ENCODE measurements at places on chromosomes 16 and 17. TPM values are rescaled to one million over a fixed set of nuclear protein-coding genes. Genes with fewer than 3 reads are reported as not detected.

DNA sequence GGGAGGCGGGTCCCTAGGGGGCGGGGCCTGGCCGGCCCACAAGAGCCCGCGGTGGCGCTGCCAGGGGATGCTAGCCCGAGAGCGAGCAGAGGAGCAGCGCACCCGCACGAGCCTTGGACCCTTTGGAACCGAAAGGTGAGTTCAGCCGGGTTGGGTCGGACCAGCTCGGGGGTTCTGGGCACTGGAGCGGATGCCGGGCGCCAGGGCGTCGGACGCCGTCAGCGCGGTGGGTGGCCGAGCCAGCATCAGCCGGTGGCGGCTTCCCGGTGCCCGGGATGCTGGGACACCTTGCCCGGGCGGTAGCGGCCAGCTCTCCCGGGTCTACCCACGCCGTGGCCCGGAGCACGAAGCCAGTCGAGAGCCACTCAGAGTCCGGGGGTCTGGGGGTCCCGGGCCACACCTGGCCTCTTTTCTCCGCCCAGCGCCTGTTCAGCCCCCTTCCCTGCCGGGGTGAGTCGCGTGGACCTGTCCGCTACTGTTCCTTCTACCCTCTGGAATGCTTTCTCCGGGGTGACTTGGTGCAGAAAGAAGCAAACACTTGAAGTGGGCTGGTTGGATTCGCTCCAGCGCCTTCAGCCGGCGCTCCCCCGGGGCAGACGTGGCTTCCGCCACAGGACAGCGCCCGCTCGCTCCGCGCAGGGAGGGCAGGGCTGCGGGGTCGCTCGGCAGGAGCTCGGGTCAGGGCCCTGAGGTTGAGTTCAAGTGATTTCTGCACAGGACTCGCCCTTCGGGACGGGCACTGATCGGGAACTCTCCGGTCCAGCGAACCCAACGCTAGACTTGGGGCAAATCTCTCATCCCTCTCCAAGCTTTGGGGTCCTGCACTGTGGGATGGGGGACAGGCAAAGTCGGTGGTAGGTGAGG, at the start of gene SCNN1G:
Gene SCNN1G, plus strand, starts transcription at position 67 of the 864 bp plus-strand sequence. CDS start 3,527 bp downstream, outside the sequence.
- H3K27ac ChIP-seq, result no peak within 1 kb of the TSS
- no peaks in the 10 kb centered on the region for H3K36me3 ChIP-seq
- peaks cover 60% of the 10 kb centered on the region for H3K27me3 ChIP-seq
- no peak for DNase-seq

GRCh38 chr16:29154676-29155121, 169.8 kb downstream of the LAT start:
- DNase-seq, result no peak
- peaks cover 3% of the 10 kb centered on the region for H3K36me3 ChIP-seq
- peak overlapping the region; percentile 82 for H3K27ac ChIP-seq
- no peaks in the 10 kb centered on the region for H3K27me3 ChIP-seq

DNA sequence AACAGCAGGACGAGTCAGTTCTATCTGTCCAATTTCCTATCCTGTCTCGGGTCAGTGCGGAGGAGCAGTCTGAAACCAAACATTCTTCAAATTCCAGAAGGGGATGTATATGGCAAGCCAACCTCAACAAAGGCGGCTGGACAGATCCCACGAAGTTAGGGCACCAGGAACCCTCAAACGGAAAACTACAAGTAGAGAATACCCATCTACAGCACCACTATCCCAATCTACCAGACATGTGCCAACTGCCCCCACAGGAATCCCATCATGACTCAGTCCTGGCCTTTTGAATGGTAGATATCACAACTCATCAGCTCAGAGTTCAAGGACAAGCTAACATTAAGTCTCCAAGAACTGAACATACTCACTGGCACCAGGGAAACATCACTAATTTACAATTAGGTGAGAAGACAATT, 2.3 kb downstream of the NAT9 start:
- no peaks in the 10 kb centered on the region for H3K27me3 ChIP-seq
- peak overlapping the region; percentile 23 for H3K4me3 ChIP-seq
- H3K4me1 ChIP-seq, result peaks cover 40% of the 10 kb centered on the region
- no peak for DNase-seq
- peaks cover 9% of the 10 kb centered on the region for H3K36me3 ChIP-seq
- H3K27ac ChIP-seq, result no peak overlapping the region

DNA sequence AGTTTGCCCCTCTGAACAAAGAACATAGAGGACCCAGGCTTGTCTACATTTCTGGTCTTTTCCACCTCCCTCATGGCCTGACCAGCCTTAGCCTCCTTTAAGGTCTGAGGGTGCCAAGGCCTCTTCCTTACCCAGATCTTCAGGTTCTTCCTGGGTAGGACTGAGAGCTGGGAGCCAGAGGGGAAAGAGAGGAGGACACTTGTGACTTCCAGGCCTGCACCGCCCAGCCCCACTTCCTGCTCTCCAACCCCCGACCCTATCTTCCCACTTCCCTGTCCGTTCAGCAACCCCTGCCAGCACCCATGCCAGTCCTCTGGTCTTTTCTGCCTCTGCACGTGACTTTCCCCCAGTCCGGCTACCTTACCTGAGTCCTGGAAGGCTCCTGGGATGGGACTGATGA, 534 bp downstream of the PRSS36 start:
- H3K4me3 ChIP-seq, result no peak overlapping the region
- no peak overlapping the region for H3K27ac ChIP-seq
- no peak for DNase-seq
- H3K4me1 ChIP-seq, result no peaks in the 10 kb centered on the region

Gene CCDC182
- not detected for total RNA-seq

Gene SARM1
- 25.6 TPM for total RNA-seq

- H3K4me1 ChIP-seq, result no peaks in the 10 kb centered on the region
- H3K4me3 ChIP-seq, result no peak overlapping the region
- H3K27me3 ChIP-seq, result peaks cover 8% of the 10 kb centered on the region
These were observed 18.4 kb downstream of the EFCAB5 start for GRCh38 chr17:29959658-29960337.

GRCh38 chr16:68005786-68006286, 6.6 kb upstream of the DPEP2 start:
- no peaks in the 10 kb centered on the region for H3K27me3 ChIP-seq
- H3K4me1 ChIP-seq, result peaks cover 12% of the 10 kb centered on the region
- no peak for DNase-seq

DNA sequence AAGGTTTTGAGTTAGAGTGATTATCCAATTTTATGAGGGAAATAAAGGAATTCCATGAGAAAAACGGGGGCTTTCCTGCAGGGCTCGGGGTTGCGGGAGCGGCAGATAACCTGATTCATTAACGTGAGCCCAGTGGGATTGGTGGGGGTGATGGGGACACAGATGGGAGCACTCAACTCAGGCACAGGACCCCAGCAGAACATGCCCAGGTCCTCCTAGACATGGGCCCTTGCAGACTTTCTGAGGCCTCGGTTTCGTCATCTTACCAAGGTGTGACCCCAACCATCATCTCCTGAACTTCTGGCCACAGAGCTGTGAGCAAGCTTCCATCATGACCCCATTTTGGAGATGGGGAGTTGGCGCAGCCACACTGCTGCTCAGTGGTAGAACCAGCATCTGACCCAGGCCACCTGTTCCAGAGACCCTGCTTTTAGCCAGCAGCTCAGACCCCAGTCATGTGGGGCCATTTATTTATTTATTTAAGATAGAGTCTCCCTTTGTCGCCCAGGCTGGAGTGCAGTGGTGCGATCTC, 22.3 kb downstream of the CARHSP1 start:
- no peak overlapping the region for H3K27ac ChIP-seq
- H3K4me3 ChIP-seq, result no peak overlapping the region
- peaks cover 11% of the 10 kb centered on the region for H3K36me3 ChIP-seq
- peaks cover 9% of the 10 kb centered on the region for H3K4me1 ChIP-seq
- no peak for DNase-seq
- no peaks in the 10 kb centered on the region for H3K27me3 ChIP-seq

- peaks cover 2% of the 10 kb centered on the region for H3K36me3 ChIP-seq
- no peak for DNase-seq
- no peak overlapping the region for H3K27ac ChIP-seq
- no peak overlapping the region for H3K4me3 ChIP-seq
These were observed 3.7 kb downstream of the CDH1 start for GRCh38 chr16:68740628-68741346.

Gene FCSK
- total RNA-seq, result 24.3 TPM

Gene MFAP4
- not detected for total RNA-seq

DNA sequence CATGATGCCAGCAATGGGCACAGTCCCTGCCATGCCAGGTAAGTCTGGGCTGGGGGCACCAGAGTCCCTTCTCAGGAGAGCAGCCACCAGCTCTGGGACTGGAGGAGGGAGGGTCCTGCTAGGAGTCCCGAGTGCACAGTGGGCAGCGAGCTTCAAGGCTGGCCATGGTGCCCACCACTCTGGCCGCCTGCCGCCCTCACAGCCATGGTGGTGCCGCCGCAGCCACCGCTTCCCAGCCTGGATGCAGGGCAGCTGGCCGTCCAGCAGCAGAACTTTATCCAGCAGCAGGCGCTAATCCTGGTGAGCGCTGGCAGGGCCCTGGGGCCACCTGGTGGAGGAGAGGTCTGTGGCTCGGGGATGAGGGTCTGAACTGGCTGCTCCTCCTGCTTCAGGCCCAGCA, 17.9 kb upstream of the SMIM5 start:
- H3K4me3 ChIP-seq, result no peak overlapping the region
- H3K36me3 ChIP-seq, result no peaks in the 10 kb centered on the region
- H3K27me3 ChIP-seq, result no peaks in the 10 kb centered on the region
- no peaks in the 10 kb centered on the region for H3K4me1 ChIP-seq
- H3K27ac ChIP-seq, result no peak overlapping the region

Gene CNGB1
- total RNA-seq, result not detected

GRCh38 chr16:73339821-73340220, 291.9 kb upstream of the ZFHX3 start:
- H3K27me3 ChIP-seq, result no peaks in the 10 kb centered on the region
- no peak for DNase-seq
- H3K36me3 ChIP-seq, result no peaks in the 10 kb centered on the region
- no peak overlapping the region for H3K4me3 ChIP-seq

DNA sequence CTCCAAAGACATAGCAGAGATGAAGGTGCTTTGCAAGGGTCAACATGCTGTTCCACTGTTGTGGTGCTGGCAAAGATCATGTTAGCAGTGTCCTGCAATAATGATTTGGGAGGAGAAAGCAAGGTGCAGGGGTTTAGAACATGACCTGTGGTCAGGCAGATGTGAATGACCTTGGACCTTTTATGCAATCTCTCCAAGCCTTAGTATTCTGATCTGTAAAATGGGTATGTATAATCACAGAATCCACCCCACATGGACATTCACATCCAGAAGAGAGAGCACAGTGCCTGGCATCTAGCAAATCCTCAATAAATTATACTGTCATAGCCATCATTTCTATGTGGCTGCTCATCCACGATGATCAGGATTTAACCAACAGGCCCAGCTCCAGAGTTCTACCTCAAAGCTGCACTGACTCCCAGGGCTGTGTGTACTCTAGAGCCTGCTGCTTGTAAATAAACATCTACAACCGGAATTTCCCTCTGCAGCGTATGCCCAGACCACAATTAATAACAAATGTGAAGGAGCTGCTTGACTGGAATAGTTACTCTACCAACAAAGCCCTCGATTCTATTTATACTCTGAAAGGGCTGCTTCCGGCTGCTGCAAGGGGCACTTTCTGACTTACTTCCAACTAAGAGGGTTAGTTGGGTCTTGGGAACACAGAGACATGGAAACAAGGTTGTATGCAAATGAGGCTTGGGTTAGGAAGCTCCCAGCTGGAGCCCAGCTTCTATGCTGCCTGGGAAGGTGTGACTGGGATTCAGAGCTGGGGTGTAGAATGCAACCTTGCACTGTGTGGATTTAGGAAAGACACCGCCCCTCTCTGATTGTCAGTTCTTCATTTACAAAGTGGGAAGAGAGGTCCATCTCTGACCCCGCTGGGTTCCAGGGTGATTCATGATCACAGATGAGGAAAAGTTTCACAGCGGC, 265.2 kb downstream of the XYLT1 start:
- no peak for DNase-seq
- H3K27me3 ChIP-seq, result no peaks in the 10 kb centered on the region
- no peak overlapping the region for H3K4me3 ChIP-seq
- H3K36me3 ChIP-seq, result peaks cover 18% of the 10 kb centered on the region
- peaks cover 1% of the 10 kb centered on the region for H3K4me1 ChIP-seq
- no peak overlapping the region for H3K27ac ChIP-seq

Gene KLHL10
- not detected for total RNA-seq

DNA sequence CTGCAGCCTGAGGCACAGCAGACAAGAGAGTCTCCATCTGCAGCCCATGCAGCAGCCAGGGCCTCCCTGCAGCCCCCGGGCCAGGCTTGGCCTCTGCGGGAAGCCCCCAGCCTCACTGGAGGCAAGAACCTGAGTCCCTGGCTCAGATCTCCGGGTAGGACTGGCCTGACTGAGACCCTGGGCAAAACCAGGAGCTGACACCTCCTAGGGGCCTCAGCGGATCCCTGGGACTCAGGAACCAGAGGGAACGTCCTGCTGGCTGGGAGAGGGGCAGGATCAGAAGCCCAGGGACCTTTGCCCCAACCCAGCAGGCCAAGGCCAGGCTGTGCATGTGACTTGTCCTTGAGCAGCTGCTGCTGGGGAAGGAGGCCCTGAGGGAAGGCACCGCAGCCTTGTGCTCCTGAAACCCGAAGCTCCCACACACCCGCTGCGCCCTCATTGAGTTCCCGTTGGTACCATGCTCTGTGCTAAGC, 1.7 kb upstream of the PRSS21 start:
- no peak overlapping the region for H3K27ac ChIP-seq
- peaks cover 7% of the 10 kb centered on the region for H3K27me3 ChIP-seq
- H3K4me3 ChIP-seq, result no peak overlapping the region
- no peaks in the 10 kb centered on the region for H3K4me1 ChIP-seq
- H3K36me3 ChIP-seq, result no peaks in the 10 kb centered on the region

DNA sequence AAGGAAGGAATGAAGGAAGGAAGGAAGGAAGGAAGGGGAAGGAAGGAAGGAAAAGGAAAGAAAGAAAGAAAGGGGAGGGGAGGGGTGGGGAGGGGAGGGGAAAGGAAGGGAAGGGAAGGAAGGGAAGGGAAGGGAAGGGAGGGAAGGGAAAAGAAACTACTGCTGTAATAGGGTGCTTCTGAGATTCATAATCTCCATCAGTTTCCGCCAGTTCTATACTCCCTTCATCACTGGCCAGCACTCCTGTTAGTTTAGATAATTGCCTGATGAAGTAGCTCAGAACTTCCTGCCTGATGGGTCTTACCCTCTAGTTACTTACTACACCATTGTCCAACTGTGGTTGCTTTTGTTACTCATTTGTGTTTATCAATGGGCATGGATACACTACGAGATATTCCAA, 2.0 kb upstream of the KRTAP9-6 start:
- no peak overlapping the region for H3K4me3 ChIP-seq
- peaks cover 12% of the 10 kb centered on the region for H3K27me3 ChIP-seq
- no peaks in the 10 kb centered on the region for H3K4me1 ChIP-seq

- H3K4me3 ChIP-seq, result no peak overlapping the region
- H3K27ac ChIP-seq, result no peak overlapping the region
- peaks cover 31% of the 10 kb centered on the region for H3K4me1 ChIP-seq
- no peaks in the 10 kb centered on the region for H3K27me3 ChIP-seq
- no peak for DNase-seq
These were observed 14.3 kb downstream of the SLC16A3 start for GRCh38 chr17:82242977-82243647.

Gene SCIMP
- 0.33 TPM for total RNA-seq

Gene PRR35
- not detected for total RNA-seq

DNA sequence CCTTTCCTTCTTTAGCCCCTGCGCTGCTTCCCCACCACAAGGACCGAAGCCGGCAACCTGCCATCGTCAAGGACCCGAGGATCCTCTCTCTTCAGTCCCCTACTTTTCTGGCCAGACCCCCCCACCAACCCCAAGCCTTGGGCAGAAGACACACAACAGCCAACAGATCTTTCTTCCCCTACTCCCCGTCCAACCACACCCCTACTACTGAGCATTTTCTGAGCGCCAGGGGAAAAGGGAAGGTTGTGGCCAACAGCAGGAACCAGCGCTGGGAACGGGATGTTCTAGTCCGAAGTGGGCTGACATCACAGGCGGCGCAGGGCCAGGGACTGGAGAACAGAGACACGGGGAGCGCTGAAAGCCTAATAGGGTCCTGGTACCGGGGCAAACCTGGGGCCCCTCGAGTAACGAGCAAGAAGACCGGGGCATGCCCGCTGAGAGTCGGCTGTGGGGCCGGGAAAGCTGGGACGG, 528 bp downstream of the PER1 start:
- peak; percentile 64 for DNase-seq
- peaks cover 7% of the 10 kb centered on the region for H3K36me3 ChIP-seq
- H3K27ac ChIP-seq, result no peak overlapping the region
- H3K4me3 ChIP-seq, result peak overlapping the region; percentile 95

Measured in activated naive CD8-positive, alpha-beta T cell treated with anti-CD3 and anti-CD28 coated beads, Interleukin-2, amount 10 ng/mL, durations not matched to agents 7 days and 5 days (primary cell).